ENCODE measurements at places on chromosomes 12 and 14.
A peak's percentile ranks its signal among the peaks of the same experiment; 100 is the strongest.

- no peak for DNase-seq
Measured at GRCh38 chr14:29454026-29454693, 473.5 kb downstream of the PRKD1 start.

DNA sequence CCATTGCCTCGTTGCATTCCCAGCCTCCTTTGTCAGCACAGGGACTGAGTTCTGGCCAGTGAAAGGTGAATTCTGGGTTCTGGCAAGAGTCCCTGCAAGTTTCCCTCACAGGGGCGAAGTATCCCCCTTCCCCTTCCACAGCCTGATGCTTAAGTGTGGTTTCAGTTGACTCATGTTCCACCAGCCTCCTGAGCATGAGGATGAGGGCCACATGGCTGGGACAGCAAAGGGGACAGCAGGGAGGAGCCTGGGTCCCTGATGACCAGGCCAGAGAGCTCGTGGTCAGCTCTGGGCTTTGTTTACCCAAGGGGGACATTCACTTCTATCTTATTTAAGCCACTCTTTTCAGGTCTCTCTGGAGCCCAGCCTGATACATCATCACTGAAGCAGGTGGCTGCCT, 36.5 kb downstream of the CACNA2D4 start:
- no peak for DNase-seq

DNA sequence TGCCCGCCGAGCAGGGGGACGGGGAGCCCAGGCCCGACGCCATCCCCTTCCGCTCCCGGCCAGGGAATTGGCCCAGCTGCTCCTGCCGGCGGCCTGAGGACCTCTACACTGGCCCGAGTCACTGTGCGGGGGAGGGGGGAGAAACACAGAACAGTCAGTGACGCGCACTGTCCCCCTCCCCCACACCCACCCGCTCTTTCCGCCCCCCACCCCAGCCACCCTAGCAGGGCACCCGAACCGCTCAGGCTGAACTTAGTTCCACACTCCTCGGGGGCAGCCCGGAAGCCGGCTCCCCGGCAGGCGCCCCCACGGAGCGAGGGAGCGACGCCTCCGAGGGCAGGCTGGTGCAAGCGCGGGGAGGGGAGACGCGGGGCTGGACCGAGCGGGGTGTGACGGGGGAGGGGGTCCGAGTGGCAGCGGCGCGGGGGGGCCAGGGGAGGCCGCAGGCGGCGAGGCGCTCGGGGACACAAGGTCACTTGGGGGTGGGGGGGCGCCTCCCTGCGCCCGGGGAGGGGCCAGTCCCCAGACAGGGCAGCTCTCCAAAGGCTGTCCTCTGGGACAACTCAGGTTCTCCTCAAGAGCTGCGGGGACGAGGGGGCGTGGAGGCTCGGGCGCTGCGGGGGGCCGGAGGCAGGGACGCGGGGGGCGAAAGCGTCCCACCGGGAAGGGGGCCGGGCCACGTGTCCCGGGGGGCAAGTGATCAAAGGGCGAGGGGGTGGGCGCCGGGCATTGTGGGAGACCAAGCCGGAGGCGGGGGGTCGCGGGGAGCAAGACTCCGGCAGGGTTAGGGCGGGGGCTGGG, 648 bp downstream of the CHD4 start:
- DNase-seq = no peak

GRCh38 chr14:54221971-54222370, 174.8 kb upstream of the CDKN3 start:
- no peak for DNase-seq

GRCh38 chr12:1913377-1914113, 4.9 kb downstream of the CACNA2D4 start:
- DNase-seq = no peak

- DNase-seq = peak; percentile 41
Measured at GRCh38 chr12:54596526-54596946, 8.1 kb upstream of the PPP1R1A start.

DNA sequence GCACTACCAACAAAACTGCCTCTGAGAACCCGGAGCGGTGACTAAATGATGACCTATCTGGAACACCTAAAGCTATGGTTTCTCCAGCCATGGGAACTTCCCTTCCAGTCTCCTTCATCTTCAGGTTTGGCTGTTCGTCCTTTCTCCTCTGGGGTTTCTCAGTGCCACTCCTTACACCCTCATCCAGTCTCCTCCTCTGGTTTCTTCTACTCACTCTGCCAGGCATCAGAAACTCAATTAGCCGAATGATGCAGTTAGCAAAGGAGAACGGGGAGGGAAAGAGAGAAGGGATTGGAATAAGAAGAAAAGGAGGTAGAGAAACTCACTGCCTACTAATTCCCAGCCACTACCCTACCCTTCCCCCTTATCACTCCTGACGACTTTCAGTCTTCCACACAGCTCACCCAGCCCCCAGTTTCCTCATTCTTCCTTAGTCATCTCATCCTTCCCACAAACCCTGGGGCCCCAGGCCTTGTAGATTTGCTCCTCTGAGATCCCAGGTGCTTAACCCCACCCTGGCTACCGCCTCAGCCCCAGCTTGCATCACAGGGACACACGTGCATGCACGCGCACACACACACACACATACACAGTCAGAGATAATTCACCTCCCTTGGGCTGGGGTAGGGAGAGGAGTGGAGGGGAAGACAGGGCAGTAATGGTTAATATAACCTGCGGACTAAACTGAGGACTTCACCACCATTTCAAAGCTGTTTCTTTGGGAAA, 13.0 kb downstream of the FGD6 start:
- peak; percentile 19 for DNase-seq

GRCh38 chr12:49403971-49404450, 36.7 kb downstream of the SPATS2 start:
- no peak for DNase-seq

DNA sequence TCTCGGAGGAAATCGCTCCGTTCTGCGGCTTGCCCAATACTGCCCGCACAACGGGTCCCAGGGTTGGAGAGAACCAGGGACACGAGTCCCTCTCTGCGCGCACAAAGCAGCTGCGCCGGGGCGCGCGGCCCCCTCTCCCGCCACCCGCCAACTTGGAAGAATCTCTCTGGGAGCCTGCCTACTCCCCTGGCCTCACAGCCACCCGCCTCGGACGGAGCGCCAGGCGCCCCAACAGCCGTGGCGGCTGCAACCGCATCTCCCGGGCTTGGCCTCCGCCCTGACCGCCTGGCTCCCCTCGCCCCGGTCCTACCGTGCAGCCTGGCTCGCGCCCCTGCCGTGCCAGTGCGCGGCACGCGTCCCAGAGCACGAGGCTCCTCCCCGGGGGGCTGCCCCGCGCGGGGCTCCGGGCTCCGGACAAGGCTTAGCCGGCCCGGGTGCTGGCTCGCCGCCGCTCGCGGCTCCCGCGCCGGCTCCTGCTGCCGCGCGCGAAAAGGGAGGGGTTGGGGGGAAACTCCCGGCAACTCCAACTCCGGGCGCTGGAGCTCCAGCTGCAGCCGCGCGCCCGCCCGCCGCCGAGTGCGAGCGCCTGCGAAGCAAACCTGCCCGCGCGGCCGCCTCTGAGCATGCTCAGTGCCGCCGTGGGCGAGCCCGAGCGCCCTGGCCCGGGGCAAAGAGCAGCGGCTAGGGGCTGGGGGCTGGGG, at the start of gene STXBP6:
TSS of gene STXBP6 (minus strand) at position 580 of the 701 bp plus-strand sequence. CDS start 75,329 bp downstream, outside the sequence.
- DNase-seq = no peak

- DNase-seq = peak; percentile 29
Measured at GRCh38 chr12:27554421-27555186, 30.6 kb downstream of the PPFIBP1 start.

GRCh38 chr12:22700106-22700505, 75.1 kb downstream of the ETNK1 start:
- no peak for DNase-seq

DNA sequence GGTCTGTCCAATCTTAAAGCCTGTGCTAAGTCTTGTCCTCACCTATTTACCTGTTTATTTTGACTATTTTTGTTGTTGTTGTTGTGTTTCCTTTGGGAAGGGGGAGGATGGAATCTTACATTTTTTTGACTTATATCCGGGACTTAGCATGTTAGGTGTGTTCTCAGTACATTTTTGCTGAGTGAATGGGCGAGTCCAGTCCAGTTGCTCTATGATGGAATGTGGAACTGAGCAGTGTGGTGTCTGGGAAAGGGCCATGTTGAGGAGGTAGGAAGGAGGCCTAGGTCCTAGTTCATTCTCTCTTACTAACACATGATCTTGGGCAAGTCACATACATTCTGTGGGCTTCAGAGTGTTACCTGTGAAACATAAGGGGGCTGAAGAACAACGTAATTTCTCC, 80.9 kb upstream of the SLC38A2 start:
- DNase-seq = no peak

DNA sequence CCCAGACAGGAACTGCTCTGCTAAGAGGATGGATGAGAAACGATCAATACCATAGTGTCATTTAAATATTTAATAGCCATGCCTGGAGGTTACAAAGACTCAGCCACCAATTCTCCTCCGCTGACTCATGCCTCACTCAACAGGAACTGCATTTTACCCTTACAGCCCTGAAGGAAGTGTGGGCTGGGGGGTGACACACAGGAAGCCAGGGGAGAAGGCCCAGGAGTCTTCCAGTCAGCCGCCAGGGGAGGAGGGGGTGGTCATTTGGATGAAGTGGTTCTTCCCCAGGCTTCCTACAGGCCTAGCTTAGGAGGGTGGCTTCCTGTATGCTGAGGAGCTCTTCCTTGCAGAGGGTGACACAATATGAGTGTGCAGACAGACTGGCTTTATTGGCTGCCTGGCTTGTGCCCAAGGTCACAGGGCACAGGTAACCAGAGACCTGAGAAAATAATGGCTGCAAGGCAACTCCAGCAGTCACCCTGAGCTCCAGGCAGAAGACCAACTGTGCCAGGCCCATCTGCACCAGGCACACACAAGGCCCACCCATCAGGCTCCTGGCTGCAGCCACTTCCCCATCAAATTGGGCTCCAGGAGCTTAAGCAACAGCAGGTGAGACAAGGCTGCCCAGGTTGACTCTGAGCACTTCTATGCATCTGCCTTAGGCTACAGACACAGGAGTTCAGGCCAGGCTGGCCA, 30.6 kb upstream of the RPLP0 start:
- DNase-seq = peak; percentile 73

DNA sequence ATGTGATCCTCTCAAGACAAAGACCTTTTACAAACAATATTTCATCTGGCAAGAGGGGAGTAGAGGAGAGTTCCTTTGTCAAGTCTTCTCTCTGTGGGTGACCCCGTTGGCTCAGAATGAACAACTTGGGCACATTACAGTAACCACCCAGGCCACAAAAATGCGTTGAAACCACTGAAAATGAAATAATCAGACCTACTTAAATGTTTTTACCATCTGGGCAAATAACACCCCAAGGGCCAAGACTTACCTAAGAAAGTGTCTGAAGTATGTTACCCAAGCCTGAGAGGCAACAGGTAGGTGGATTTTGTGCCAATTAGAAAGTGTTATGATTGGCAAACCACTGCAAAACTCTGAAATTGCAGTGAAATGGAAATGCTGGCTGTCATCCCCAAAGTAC, 1.3 kb downstream of the TC2N start:
- peak; percentile 92 for DNase-seq

GRCh38 chr14:99850709-99851108, 57.5 kb downstream of the EML1 start:
- DNase-seq = no peak

DNA sequence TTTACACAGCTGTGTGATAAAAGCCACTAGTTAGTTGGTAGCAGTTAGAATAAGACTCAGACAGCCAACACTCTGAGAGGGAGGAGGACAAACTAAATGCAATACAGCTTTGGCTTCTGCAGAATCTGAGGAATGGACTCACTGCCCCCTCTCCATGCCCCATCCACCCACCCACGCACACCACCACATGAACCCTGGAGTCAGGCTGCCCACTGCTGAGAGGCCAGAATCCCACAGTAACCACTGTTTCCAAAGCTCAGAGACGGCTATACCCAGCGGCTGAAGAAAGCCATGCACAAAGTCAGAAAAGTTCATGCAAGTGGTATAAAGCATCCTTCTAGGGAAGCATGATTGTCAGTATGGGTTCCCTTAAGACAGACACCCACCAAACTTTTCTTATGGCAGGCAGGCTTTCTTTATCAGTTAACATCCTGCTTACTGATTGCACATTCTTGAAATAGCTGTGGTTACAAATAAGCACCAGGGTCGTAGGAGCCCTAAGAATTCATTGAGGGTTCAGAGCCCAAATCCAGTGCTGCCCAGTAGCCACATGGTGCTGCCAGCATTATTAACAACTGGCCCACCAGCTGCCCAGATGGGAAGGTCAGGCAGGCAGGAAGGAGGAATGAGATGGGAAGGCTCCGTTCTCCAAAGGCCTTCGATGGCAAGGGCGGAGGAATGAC, 61.5 kb downstream of the NT5DC3 start:
- no peak for DNase-seq

DNA sequence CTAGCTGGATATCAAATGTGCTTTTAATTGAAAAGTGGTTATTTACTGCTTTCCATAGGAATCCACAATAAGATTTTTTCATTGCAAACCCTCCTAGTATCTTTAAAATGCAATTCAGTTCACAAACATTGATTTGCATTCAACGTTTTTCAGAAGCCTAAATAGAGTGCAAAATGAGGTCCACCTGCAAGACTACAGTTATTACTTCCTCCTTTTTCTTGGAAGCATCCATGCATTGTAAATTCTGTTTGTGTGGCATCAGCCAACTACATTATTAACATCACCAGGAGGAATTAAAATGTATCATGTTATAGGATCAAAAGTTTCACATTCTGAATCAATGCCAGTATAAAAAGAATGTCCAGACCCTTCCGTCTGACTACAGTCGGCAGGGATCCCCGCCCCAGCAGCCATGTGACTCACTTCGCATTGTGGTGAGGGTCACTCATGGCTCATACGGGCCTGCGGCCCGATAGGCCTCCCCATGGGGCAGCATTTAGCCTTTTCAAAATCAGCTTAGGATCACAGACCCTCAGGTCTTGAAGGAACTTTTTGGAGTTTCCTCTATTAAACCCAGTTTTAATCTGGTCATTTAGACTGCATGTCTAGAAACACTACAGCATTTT, 46.3 kb downstream of the NTF3 start:
- no peak for DNase-seq

DNA sequence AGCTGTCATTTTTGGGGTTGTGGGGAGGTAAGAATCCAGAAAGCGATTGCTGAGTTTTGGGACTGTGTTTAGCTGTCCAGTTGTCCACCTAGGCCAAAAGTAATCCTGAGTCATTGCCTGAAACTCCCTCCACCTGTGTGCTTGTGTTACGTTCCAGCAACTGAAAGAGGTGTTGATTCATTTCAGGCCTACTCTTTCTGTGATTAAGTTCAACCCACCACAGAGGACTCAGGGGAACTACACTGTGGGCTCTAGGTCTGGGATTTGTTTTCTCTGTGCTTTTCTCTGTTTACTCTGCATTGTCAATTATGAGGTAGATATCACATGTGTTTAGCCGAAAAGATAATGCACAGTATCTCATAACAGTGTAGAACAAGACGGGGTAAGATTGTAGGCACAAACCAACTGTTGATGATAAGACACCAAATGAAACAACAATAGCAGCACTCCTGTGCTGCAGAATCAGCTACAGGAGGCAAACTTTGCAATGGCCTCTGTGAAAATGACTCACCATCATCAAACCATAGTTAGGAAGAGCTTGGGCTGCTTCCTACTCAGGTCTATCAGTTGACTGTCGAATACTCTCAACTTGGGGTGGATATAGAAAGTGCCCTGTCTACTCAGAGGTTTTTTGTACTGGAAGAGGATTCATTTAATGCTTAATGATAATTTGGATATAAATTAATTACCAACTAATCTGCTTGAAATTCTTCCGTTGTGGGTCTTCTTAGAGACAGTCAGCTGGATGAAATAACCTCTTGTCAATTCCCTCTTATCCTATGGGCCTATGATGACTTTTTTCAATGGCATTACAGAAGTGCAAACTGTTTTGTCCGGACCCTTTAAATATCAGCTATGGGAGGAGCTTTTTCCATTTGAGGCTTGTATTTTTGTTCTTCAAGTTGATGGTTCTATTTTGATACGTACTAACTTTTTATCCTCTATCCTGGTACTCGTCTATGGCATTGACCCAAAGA, 385.9 kb downstream of the BMP4 start:
- no peak for DNase-seq

- no peak for DNase-seq
Measured at GRCh38 chr14:26738571-26738970, 140.7 kb upstream of the NOVA1 start.

Data from astrocyte of the cerebellum (primary cell).